ENCODE measurements at places on chromosomes 2 and 18. TPM values are rescaled to one million over a fixed set of nuclear protein-coding genes. Genes with fewer than 3 reads are reported as not detected.

DNA sequence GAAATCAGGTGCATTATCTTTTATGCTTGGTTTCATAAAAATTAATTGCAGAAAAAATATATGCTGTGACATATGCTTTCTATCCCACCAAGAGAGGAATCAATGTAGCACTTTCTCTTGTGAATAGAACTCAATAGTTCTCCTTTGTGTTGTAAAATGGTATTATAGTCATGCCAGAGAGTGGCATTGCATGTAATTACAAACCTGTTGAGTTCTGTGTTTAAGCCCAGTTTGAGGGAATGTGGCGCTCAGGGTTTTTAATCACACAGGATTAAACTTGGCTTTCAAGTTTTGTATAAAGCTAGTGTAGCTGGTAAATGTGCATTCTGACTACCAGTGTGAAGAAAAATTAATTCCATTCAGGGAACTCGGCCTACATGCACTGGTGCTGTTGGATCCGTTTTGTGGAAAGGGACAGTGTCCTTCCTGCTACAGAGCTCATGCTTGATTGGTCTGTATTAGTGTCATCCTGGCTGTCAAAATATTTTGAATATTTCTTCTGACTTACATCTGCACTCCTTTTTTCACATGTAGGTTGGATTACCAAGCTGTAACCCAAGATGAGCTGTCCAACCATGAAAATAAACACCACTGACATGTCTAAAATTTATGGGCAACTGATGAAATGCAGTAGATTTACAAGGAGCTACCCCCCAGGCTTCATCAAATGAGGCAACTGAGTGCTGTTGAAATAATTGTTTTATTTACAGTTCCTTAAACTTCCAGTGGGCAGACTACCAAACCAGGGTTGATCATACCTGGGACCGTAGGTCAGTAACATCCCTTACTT lies 80.3 kb downstream of the SLC4A3 start:
- no peak for DNase-seq

- DNase-seq = no peak
Measured at GRCh38 chr18:59699750-59700534, 2.7 kb upstream of the CCBE1 start.

GRCh38 chr2:16201848-16202247 lies 261.5 kb downstream of the MYCN start:
- no peak for DNase-seq

DNA sequence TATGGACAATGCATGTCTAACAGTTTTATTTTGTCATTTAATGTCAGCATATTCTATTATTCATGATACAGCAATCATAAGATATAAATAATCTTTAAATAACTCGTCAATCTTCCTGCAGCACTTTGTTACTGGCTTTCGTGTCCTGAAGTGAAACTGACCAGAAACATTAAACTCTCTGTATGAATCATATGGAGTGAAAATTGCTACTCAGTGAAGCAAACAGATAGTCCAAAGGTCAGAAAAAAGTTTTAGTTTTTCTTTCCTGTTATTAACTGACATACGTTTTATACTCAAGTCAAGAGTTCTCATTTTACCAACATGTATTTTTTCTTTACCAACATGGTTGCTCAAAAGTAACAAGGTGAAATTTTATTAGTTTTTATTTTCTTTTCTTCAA lies 106.8 kb upstream of the GALNT5 start:
- DNase-seq = no peak

DNA sequence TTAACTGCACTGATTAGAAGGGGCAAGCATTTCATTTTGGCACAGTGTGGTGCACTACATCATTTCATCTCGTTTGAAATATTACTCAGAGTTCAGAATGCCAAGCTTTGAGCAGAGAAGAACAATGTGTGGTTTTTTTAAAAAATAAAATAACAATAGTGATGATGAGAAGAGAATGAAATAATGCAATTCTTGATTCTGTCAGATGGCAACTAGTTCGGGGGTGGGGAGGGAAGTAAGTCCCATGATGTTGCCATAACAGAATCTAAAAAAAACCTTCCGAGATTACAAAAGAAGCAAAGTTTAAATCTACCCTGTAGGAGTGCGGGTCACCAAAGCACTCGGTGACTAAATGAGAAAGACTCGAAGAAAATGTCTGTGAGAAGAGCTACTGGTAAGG lies 490.4 kb downstream of the NR4A2 start:
- DNase-seq = no peak

DNA sequence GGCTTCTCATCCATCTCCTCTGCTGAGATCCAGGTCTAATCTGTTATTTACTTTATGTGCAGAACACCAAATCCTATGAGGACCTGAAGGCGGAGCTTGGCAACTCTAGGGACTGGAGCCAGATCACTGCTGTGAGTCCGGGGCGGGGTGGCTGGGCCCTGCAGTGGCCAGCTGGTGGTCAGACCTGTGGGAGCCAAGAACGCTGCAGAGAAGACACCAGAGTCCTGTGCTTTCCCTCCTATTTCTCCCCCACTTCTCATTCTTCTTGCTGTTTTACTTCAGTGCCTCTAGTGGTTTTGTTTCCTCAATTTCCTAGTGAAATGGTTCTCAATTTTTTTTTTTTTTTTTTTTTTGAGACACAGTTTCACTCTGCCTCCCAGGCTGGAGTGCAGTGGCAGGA lies 19.7 kb downstream of the VIL1 start:
- DNase-seq = no peak

DNA sequence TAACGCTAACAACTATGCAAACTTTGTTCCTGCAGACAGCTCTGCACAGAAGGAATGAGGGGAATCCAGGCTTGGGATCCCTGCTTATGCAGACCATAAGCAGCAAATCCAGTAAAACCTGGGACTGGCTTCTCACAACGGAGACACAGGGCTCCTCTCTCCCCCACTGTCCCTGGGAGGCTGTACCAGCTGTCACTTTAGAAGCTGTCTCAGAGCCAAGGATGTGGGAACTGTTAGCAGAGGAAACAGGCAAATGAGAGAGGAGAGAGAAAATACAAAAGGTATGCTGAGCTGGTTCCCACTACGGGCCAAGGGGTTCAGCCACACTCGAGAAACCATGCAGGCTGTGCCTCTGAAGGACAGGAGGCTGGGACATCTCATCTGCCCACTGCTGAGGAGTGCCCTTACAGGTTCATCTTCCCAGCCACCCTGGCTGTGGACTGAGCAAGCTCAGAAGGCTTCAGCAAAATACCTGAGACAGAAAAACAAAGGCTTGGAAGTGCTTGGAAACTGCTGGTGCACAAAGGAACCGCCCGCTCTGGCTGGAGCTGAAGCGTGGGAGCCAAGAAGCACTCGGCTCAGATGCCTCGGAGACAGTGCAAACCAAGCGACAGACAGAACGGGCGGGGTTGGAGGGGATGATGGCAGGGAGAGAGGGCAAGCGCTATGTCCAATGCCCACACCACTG lies 72.5 kb downstream of the FAM210A start:
- no peak for DNase-seq

DNA sequence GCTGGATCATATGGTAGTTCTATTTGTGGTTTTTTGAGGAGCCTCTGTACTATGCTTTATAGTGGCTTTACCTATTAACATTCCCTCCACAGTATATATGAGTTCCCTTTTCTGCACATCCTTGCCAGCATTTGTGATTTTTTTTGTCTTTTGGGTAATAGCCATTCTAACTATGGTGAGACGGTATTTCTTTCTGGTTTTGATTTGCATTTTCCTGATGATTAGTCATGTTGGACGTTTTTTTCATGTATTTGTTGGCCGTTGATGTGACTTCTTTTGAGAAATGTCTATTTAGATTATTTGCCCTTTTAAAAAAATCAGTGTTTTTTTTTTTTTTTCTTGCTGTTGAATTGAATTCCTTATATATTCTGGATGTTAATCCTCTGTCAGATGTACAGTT lies 31.1 kb downstream of the ACTR3 start:
- no peak for DNase-seq

DNA sequence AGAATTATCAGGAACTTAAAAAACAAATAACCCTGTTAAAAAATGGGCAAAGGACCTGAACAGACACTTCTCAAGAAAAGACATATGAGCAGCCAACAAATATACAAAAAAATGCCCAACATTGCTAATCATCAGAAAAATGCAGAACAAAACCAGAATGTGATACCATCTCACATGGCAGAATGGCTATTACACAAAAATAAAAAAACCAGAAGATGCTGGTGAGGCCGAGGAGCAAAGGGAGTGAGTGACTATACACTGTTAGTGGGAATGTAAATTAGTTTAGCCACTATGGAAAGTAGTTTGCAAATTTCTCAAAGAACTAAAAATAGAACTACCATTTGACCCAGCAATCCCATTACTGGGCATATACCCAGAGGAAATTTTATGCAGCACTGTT lies 95.8 kb upstream of the DSEL start:
- DNase-seq = no peak

DYSF gene
- total RNA-seq = 566 TPM

DNA sequence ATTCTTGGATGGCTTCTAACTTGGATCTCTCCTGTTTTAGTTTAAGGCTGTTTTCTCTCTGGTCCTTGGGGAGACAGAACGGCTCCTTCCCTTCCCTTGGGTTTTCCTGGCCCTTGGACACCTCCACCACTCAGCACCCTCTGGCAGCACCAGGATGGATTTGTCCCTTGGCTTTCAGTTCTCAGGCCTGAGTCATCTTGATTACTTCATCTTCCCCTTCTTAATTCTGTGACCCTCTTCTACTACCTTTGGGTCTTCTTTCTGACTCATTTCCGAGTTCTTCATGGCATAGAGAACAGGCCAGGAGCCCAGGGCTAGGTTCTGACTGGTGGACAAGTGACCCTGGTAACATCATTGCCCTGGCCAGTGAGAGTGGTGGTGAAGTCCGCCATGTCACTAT lies 14.9 kb downstream of the IGFBP2 start:
- DNase-seq = no peak

DNA sequence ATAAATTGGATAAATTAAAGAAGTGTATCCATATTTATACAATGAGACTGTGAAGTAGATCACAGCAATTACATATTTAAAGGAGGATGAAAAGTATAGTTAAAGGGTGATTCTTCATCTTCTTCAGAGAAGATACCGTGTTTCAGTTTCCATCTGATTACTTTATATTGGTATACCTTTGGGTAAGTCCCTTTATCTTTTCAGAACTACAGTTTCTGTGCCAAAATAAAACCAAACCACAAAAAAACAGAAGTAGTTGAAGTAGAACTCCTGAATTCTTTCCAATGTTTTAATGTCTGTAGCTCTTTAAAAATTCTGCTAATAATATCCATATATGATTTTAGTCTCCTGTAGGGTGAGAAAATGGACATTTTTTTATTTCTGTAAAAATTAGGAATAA lies 231.2 kb upstream of the LINC00305 start:
- no peak for DNase-seq

- DNase-seq = no peak
Measured at GRCh38 chr2:28342081-28342967, 50.3 kb upstream of the FOSL2 start.

DNA sequence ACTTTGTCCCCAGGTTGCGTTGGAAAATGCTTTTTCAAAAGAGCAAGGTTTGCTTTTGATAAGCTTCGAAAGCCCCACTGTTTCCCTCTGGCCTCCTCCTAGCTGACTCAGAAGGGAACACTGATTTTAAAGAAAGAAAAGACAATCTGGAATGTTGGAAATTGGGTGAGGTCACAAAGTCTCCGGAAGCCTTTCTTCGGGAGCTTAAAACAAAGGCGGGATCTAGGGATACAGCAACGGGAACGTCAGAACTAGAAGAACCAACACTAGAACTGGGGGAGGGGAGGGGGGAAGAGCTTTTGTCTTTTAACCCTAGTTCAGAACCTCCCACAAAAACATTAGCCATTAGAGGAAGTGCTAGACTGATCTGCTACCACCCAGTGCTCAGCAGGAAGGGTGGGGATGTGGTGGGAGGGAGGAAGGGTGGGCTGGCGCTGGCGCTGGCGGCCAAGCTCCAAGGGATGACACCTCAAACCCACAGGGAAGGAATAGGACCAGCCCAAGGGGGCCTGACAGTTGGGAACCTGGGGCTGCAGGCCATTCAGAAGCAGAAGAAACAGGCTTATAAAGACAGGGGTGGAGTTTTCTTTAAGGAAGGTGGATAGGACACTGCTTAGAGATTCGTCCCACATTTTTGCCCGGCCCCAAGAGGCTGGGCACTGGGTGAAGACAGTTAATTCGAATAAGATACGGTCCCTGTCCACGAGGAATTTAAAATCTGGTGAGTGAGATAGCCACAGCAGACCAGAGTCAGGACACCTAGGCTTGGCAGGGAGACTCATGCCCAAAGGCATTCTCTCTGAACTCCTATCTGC lies 1.7 kb downstream of the TMSB10 start:
- DNase-seq = peak; percentile 36

GRCh38 chr18:48360376-48361021 lies 48.7 kb downstream of the ZBTB7C start:
- no peak for DNase-seq

CFAP65 gene
- total RNA-seq = 0.59 TPM

All from endothelial cell (in vitro differentiated cells).